ENCODE measurements at places on chromosomes 7 and 10. TPM values are rescaled to one million over a fixed set of nuclear protein-coding genes. Genes with fewer than 3 reads are reported as not detected.

DNA sequence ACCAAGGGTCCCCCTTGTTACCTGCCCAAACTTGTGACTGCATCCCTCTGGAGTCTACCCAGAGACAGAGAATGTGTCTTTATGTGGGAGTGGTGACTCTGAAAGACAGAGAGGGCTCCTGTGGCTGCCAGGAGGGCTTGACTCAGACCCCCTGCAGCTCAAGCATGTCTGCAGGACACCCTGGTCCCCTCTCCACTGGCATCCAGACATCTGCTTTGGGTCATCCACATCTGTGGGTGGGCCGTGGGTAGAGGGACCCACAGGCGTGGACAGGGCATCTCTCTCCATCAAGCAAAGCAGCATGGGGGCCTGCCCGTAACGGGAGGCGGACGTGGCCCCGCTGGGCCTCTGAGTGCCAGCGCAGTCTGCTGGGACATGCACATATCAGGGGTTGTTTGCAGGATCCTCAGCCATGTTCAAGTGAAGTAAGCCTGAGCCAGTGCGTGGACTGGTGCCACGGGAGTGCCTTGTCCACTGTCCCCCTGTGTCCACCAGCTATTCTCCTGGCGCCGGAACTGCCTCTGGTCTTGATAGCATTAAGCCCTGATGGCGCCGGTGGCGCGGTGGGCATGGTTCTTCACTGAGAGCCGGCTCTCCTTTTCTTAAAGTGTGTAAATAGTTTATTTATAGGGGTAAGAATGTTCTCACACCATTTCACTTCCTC lies 19.4 kb upstream of the SH2D4B start:
- no peak for DNase-seq

DNA sequence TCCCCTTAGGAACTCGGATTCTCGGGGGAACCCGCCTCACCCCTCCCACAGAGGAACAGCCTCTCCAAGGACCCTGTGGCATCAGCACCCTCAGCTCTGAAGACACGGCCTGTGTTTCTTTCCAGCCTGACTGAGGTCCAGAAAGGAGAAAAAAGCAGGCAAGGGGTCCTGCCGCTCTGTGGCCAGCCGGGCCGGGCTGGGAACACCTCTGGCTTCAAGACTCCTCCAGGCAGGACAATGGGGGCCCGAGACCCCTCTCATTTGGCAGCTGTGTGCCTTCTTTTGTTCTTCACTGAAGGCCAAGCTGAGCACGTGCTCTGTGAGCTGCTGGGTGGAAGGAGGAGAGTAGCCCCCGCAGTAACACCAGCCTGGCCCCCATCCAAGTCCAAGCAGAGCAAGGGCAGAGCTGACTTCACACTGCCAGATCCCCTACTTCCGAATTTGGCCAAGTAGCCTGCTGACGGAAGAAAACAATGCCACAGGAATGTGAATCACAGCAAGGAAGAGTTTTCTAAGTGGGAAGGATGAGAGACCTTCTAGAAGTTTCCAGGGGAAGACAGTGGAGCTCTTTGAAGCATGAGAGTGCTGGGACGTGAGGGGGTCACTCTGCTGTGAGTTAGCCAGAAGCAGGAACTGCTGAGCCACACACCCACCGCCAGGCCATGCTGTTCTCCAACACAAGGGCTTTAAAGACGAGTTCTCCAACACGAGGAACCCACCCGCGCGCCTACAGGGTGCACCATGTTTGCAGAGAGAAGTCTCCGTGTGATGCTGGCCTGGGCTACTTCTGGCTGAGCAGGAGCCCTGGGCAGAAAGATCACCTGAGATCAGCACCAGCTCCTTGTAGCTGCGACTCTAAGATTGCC lies 3.1 kb downstream of the CNPY1 start:
- no peak for DNase-seq

GRCh38 chr7:150403376-150404171 lies 24.4 kb downstream of the ZNF775 start:
- DNase-seq: no peak

- DNase-seq: no peak
Measured at GRCh38 chr7:92813390-92814024, 22.9 kb downstream of the CDK6 start.

DNA sequence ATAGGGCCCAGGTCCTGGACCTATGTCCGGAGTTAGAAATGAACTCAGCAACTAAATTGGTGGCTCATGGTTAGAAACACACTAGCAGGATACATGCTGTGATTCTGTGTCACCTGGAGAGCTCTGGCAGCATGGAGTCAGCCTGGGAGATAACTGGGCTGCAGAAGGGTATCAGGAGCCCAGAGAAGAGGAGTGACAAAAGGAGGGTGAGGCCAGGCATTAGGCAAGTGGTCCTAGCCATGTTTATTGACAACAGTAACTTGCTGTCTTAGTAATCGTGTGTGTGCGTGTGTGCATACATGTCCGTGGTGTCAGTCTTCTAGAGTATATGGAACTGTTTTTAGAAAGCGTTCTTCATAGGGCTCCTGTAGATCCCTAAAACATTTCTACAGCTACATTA lies 157.5 kb upstream of the PHYHIPL start:
- DNase-seq: no peak

The C10orf90 gene
- not detected for total RNA-seq

All from HCT116 (cell line).